ENCODE measurements at places on chromosomes 12 and 14. TPM values are rescaled to one million over a fixed set of nuclear protein-coding genes. Genes with fewer than 3 reads are reported as not detected.

The SMIM41 gene
- not detected for total RNA-seq

The TAS2R43 gene
- 4.3 TPM for total RNA-seq

DNA sequence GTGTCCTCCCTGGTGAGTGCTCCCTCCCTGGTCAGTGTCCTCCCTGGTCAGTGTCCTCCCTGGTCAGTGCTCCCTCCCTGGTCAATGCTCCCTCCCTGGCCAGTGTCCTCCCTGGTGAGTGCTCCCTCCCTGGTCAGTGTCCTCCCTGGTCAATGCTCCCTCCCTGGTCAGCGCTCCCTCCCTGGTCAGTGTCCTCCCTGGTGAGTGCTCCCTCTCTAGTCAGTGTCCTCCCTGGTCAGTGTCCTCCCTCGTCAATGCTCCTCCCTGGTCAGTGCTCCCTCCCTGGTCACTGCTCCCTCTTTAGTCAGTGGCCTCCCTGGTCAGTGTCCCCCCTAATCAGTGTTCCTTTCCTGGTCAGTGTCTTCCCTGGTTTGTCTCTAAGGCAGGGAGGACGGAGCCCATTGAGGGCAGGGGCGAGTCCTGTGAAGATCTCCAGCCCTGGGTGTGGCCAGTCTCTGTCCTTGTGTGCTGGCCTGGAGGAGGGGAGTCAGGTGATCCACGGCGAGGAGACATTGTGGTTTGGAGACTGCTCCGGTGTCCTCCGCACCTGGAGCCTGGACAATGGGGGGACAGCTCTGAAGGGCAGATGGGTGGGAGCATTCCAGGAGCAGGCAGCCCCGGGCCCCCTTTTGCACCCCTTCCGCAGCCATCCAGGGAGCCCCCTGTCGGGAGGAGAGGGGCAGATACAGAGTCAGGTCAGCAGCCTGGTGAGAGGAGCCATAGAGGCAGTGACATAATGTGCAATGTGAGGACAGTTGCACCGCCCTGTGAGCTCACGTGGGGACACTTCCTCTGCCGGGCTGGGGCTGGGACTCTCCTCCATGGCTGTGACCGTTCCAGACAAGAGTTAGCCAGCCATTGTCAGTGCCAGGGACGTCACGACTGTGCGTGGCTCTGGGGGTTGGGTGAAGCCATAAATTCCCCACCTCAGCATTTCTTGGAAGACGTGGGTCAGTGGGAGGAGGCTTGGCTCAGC, 93.4 kb downstream of the ADGRD1 start:
- H3K36me3 ChIP-seq = no peaks in the 10 kb centered on the region
- DNase-seq = peak; percentile 66
- H3K4me1 ChIP-seq = no peaks in the 10 kb centered on the region
- no peak overlapping the region for H3K27ac ChIP-seq
- H3K27me3 ChIP-seq = no peaks in the 10 kb centered on the region

DNA sequence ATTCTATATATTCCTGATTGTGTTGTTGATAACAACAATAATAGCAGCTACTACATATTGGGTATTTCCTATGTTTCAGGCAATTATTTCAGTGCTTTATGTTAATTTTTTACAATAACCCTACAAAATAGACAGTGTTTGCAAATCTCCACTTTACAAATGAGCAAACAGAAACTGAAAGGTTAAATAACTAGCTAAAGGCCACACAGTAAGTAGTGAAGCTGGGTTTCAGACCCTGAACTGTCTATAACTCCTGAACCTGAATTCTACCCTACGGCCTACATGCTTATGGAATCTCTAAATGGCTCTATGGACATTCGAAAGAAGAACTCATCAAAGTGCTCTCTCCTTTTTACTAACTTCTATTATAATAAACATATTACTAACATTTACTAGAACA, 19.7 kb upstream of the NUDT4 start:
- no peak for DNase-seq
- H3K4me3 ChIP-seq = no peak overlapping the region
- no peaks in the 10 kb centered on the region for H3K4me1 ChIP-seq

DNA sequence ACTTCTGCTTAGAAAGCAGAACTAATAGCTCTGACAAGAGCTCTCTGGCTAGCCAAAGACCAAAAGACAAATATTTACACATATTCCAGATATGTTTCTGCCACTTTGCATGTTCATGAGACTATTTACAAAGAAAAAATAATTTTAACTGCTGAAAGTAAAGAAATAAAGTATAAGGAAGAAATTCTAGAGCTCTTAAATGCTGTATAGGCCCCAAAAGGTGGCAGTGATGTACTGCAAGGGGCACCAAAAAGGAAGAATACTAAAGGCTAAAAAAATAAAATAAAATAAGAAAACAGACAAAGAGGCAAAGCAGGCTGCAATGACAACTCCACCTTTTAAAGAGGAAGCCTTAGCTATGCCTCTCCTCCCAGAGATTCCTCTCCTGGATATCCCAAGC, 23.0 kb downstream of the KLRK1 start:
- H3K4me3 ChIP-seq = no peak overlapping the region
- no peaks in the 10 kb centered on the region for H3K27me3 ChIP-seq
- H3K4me1 ChIP-seq = peaks cover 35% of the 10 kb centered on the region
- H3K27ac ChIP-seq = peak overlapping the region; percentile 89

DNA sequence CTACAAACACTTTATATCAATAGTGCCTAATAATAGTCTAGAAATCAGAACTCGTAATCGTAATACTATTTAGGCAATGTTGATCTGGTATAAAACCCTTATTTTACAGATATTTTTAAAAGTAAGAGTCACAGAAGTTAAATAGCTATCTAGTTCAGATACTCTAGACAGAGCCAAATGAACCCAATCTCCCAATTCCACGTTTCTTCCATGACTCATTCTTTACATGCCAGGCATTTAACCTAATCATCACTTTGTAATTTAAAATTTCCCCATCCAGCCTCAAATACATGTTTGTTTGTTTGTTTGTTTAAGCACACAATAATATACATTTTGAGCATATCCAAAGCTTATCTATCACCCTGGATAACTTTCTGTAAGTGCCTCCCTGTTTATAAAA, 36.4 kb upstream of the GARIN6 start:
- H3K4me3 ChIP-seq = no peak overlapping the region
- no peak overlapping the region for H3K27ac ChIP-seq
- no peak for DNase-seq
- no peaks in the 10 kb centered on the region for H3K36me3 ChIP-seq
